ENCODE measurements at places on chromosomes 11 and 22.
A peak's percentile ranks its signal among the peaks of the same experiment; 100 is the strongest.

DNA sequence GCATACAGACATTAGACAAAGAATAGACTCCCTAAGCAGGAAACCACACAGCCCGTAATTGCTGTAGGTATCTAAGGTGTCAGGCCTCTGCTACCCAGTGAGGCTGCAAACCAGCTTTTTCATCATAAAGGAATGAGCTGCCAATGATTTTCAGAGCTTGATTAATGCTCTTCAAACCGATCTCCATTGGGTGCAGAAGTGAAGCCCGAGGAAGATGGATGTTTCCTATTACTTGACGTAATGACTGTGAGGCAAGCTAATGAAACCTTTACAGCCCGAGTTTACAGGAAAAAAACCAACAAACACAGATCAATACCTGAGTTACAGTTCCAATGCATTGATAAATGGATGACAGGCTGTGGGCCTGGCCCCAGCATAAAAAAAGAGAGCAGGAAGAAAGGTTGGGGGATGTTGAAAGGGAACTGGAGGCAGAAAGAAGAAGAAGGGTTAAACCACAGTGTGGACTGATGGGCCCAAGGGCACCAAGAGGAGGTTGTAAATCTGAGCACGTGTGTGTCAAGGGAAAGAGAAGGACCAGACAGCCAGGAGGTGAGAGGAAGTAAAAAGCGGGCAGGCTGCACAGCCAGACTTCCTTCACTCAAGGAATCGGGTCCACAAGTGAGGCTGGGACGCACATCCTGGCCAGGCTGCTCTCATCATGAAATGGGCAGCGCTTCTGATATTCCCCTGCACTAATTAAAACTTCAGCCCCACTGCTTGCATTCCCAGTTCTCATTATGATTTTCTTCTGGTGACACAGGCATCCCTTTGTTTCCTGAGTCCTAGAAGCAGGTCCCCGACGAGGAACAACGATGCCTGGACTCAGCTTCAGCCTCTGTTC, 70.6 kb upstream of the NTM start:
- DNase-seq, result no peak

DNA sequence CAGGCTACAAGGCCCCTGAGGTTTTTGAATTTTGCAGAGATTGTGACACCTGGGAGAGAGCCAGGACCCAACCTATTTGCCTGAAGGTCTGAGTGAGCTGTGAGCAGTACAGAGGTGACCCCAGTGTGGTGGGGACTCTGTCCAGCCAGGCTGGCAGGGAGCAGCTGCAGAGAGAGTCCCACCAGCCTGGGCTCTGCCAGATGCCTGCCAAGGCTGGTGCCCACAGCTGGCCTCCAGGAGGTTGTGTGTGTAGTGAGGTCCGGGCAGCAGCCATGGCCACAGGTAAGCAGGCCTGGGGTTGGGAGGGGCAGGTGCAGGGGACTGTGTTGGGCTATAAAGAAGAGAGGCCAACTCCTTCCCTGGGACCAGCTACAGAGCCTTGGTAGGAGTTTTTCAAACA, 144.8 kb downstream of the CRYBB2 start:
- DNase-seq, result no peak

- peak; percentile 32 for DNase-seq
These were observed 1.9 kb upstream of the ADM start for GRCh38 chr11:10302744-10303557.

- DNase-seq, result no peak
These were observed 12.9 kb upstream of the ARHGAP42 start for GRCh38 chr11:100674212-100674611.

DNA sequence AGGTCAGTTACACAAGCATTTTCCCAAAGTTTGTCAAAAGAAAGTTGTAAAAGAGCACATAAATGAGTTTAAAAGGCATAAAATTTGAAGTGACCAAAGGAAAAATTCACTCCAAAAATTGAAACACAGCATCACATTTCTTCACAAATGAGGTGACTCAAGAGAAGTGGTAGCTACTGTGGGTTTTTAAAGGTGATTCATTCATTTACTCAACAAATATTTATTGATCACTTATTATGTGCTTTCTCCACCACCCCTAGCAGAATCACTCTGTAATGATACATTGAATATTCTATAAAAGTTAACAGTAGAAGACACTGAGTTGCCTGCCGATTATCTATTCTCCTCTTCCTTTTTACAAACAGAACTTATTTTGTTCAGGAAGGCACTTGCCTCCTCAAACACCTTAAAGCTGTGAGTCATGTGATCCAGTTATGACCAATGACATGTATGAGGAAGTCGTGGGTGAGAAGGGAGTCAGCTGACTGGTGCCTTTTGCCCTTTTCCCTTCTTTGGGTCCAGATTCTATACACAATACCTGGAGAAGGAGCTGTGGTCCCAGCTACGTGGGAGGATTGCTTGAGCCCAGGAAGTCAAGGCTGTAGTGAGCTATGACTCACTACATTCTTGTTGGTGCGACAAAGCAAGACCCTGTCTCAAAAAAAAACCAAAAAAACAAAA, 67.7 kb upstream of the CLNS1A start:
- no peak for DNase-seq

DNA sequence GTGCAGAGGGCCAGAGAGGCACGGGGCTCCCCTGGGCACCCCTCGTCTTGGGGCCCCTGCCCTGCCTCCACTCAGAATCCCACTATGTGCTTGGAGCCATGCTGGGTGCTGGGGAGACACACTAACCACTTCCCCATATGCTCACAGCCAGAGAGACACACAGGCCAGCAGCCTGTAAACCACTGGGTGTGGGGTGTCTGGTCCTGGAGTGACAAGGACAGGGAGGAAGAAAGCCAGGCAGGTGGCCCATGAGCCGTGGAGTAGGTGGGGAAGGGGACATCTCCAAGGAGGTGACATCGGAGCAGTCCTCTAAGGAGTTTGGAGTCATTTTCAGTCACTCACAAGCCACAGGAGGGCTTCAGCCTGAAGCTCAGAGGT, 58.9 kb downstream of the CDKN1C start:
- no peak for DNase-seq

DNA sequence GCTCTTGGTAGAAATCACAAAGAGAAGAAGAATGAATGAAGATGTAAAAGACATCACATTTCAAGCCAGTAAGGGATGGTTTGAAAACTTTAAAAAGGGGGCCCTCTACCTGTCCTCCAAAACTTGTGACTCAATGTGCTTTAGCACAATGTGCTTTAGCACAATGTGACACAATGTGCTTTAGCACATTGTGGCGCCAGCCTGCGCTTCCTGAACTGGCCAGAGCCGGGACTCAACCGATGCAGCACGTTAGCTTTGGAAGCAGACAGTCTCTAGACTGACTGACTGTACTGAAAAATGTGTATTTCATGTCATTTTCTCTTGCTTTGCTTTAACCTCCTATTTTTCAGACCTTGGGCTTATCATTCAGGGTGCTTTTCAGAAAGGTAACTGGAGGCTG, 63.5 kb downstream of the FAM83F start:
- no peak for DNase-seq

DNA sequence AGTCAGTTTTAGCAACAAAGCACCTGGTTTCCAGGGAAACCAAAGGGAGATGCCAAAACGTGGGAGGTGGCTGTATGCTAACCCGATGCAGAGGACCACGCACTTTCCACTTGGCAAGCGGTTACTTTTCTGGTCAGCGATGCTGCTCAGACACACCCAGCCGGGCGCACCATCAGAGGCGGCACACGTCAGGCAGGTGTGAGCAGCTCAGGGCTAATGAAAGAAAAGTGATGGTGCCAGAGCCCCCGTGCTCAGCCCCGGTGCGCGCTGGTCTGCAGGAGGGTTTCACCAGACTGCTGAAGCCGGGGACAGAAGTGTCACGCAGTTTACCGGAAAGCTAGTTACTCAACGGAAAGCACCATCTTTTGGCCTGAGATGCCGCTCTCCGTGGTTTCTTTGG, 5.7 kb downstream of the LTO1 start:
- no peak for DNase-seq

- no peak for DNase-seq
These were observed 138.8 kb downstream of the LRRC4C start for GRCh38 chr11:41320653-41321052.

DNA sequence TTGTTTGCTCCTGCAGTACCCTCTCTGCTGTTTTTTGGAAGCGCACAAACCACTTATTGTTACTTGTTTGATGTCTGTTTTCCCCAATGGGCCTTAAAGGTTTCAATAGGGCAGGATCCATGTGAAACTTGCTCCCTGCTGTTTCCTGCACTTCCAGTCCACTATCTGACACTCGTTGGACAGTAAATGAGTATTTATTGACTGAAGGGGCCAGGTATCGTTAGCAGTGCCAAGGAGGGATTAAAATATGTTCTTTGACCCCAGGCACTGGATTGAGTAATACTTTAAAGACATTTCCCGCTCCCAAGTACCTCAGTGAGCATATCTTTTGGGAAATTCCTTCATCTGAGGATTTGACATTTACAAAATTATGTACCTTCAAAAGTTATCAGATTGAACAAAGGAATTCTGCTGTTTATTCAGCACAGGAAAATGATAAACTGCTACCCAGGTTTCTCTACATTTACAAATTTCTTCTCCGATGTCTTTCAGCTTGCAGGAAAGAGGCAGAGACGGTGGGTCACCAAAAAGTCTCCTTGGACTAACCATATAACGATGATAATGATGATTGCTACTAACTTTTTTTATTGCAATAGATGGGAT, 23.3 kb upstream of the OR9Q2 start:
- DNase-seq, result no peak

Data from NCI-H1048 (cell line).